ENCODE measurements at places on chromosomes 11 and 22.
A peak's percentile ranks its signal among the peaks of the same experiment; 100 is the strongest.

GRCh38 chr11:32494629-32495028 lies 59.3 kb upstream of the WT1 start:
- DNase-seq, result no peak

- DNase-seq, result peak; percentile 33
These were observed 13.7 kb downstream of the NFRKB start for GRCh38 chr11:129881570-129882170.

GRCh38 chr11:8392166-8392565 lies 128.5 kb upstream of the LMO1 start:
- no peak for DNase-seq

GRCh38 chr11:102709201-102709945 lies 3.8 kb upstream of the MMP27 start:
- no peak for DNase-seq

DNA sequence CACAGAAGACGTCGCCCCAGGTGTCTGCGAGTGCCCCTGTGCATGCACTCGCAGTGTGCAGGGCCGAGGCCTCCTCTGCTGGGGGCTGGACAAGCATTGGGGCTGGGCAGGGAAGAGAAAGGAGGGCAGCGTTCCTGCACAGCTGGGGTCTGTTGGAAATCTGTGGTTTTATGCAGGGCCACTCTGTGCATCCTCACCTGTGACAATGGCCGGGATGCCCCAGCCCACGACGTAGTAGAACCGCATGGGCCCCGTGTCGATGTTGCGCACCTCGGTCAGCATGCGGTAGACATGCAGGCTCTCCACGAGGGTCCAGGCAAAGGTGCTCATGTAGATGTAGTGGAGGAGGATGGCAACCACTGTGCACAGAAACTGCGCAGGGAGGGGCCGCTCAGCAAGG lies 37.2 kb downstream of the TRMU start:
- DNase-seq, result no peak

DNA sequence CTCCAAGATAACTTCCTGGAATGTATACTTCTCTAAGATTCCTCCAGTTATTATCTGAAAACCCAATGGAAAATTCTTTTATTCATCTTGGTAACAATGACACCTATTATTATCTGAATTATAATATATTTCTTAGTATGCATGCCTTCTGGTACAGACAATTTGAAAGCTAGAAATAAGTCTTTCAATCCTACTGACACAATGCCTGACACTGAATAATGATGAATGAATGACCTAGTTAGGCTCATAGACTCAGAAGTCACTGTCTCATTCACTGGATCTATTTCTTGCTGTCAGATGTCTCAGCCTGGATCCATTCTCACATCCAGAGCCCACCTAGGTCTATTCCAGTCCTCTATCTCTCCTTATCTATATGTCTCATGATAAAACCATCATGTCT lies 1126.7 kb upstream of the CCDC90B start:
- DNase-seq, result no peak

- no peak for DNase-seq
These were observed 4.1 kb downstream of the MARK2 start for GRCh38 chr11:63843041-63843440.

DNA sequence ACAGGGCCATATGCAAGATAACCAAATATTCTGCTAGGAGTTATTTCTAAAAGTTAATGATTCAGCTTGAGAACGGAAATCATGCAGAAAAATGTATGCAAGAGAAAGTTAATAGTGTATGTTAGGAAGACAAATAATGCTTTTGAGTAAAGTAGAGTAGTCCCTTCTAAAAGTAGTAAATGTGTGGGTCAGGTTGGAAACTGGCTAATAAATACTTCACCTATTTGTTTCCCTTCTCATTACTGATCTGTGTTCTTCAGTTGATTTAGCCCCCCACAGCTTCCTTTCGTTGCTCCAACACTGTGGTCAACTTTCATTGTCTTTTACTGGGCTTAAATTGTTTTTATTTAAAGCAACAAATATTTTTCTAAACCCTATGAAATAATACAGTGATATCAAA lies 444.2 kb downstream of the CNTN5 start:
- DNase-seq, result no peak

GRCh38 chr11:69205743-69206612 lies 50.2 kb downstream of the SMIM38 start:
- DNase-seq, result no peak

DNA sequence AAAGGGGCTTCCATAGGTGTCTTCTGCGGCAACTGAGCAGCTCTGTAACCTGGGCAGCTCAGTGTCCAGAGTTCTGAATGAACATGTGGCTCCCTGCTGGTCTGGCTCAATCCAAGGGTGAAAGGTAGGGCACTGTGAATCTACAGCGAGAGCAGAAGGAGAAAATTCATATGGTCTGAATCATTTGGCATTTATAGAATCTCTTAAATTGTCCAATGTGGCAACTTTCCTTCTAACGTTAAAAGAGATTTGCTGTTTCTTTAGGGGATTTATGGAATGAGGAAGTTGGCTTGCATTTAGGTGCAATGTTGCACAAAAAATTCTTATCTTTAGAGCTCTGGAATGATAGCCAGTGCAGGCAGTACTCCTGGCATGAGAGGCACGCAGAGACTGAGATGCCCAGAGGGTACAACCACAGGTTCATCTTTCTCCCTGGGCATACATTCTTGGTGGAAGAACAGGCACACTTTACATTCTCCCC lies 17.0 kb downstream of the ATXN10 start:
- no peak for DNase-seq

DNA sequence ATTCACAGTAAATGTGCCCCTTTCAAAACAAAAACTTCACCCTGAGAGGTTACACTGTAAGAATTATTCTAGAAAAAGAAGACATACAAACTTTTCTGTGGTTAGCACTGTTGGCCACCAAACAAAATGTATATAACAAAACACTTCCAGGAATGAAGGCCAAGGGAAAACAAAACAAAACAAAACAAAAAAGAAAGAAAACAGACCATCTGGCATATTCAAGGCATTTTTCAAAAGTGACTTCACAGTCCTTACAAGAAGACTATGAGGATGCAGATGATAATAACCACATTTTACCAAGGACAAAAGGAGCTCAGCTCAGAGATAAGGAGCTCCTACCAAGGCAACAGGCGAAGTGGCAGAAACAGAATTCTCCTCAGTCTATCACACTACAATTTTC lies 24.9 kb downstream of the CTSC start:
- no peak for DNase-seq

Measured in T-helper 2 cell (primary cell).